NCI-H446 treated with DMSO at 0.1 percent for 48 hours (cell line): ENCODE measurements at places on chromosomes 11 and 22.

GRCh38 chr22:49953680-49954344 is 6.8 kb upstream of the PIM3 start:
- DNase-seq, result no peak

GRCh38 chr22:30430933-30431332 is 5.4 kb downstream of the MTFP1 start:
- no peak for DNase-seq

GRCh38 chr11:12483604-12484003 is 106.2 kb downstream of the PARVA start:
- no peak for DNase-seq

- DNase-seq, result no peak
These were observed 8.6 kb upstream of the THY1 start for GRCh38 chr11:119431523-119431922.

DNA sequence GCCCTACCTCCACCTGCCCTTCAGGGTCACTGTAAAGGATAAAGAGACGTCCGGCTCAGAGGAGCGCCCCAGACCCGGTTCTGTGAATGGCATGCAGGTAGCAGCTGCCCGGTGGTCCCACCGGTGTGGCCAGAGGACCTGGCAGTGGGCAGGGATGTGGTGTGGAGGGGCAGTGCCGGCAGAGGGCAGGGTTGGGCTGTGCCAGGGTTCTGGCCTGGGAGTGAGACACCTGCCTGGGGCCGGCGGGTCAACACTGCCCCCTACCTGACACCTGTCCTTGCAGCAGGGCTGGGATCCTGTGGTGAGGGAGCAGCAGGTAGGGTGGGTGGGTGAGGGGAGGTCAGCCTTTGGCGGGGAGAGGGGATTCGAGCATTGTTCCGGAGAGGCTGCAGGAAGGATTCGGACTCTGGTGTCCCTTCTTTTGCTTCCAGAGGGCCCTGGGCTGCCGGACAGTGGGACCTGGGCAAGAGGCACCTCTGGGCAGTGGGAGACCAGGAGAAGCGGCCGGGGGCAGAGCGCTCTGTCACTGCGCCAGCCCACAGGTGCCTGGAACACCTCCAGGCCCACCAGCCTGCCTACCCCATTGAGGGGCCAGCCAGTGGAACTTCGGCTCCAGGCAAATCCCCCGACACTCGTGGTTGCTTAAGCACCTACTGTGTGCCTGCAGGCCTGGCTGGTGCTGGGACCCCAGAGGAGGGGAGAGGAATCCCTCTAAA is 1.6 kb upstream of the PHLDA2 start:
- DNase-seq, result no peak

DNA sequence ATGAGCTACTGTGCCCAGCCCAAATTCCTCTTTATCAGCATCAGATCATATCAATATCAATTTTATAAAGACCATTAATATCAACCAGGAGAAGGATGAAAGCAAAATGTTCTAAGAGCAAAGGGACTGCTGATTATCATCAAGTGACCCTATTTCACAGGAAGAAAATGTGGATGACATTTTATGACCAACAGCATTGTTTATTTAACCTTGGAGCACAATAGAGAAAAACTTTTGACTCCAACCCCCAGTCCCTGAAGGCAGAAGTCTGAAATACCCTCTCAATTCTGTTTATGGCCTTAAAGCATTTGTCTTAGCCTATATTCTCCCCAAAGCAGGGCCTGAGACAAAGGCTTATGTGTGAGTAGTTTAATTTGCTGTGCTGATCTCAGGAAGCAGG is 11.3 kb upstream of the ALG8 start:
- DNase-seq, result no peak

DNA sequence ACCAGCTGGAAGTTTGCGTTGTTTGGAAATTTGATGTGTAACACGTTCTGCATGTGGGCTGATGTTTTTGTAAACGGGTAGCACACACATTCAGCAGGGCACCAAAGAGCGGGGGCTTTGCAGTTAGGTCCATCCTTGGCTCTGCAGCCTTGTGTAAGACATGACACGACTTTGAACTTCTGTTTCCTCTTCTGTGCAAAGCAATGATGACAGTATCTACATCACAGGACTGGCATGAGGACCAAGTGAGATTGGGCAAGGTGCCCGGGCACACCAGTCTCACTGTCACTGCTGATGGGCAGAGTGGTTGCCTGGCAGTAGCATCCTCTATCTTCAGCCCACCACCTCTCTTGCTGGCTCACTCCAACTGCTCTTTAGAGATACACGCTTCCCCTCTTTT is 3.3 kb downstream of the TCN2 start:
- DNase-seq, result no peak

GRCh38 chr11:57513911-57514537 is 1.5 kb downstream of the SLC43A1 start:
- no peak for DNase-seq

GRCh38 chr11:27838674-27839073 is 138.4 kb upstream of the BDNF start:
- DNase-seq, result no peak

DNA sequence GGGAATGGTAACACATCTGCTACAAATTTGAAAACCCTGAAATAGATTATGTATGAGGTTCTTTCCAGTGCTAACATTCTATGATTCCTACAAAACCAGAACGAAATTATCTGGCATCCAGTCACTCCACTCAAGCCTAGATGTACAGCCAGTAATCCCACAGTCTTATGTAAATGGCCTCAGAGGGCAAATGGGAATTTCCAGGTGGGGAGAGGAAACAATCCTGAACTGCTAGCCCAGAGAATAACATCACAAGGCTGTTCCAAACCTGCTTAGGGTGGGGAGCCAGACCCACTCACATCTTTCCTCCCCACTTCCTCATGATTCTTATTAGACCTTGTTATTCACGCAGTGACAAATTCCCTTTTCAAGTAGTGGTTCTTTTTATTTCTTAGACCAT is 3.5 kb downstream of the FIBIN start:
- no peak for DNase-seq

GRCh38 chr11:62851807-62852522 is 12.6 kb upstream of the WDR74 start:
- no peak for DNase-seq

GRCh38 chr22:31917227-31917921 is 27.0 kb upstream of the YWHAH start:
- no peak for DNase-seq

DNA sequence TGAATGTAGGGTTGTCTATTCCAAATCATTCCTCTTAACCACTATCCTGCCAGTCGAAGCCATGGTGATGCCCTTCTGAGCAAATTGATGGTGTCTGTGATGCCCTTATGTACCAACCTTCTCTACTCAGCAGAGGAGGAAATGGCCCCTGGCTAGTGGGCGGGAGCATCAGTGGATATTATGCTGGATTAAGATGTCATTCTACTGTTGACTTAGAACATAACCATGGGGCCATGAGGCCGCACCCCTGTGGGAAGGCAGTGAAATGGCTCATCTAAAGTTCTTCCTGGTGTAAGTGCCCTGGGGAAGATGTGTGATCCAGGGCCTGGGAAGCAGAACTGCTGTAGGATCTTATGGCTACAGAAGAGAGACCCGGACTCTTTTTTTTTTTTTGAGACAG is 20.7 kb upstream of the P2RY2 start:
- DNase-seq, result no peak

DNA sequence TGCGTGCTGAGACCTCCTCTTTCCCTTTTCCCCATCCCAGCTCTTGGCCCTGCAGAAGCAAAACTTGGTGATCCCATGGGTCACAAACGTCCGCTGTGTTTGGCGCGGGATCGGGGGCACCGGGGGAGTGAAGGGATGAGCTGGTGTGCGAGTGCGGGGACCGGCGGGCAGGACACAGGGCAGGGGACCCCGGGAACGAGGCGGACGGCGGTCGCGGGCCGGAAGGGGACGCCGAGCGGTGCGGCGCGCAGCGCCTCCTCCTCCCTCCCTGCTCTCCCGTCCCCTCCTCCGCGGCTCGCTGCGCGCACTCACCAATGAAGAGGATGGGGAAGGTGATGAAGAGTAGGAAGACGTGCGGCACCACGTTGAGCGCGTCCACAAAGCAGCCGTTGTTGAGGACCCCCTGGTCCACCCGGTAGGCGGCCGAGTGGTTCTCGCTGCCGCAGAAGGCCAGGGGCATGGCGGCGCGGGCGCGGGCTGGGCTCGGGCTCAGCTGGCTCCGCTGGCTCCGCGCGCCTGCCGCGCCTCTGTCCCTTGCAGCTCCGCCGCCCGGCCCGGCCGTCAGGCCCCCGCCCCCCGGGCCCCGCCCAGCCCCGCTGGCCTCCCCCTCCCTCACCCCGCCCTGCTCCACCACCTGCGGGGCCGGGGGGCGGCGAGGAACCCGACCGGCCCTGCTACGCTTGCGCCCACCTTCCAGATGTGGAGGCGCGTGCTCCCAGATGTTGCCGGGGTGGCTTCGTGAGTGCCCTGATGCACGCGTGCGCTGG is at the start of gene ABCC8:
ABCC8 (minus strand) TSS at position 529 of the 767 bp plus-strand sequence; CDS start at position 460, 69 bp downstream.
- no peak for DNase-seq

GRCh38 chr11:73342633-73343032 is 33.6 kb upstream of the RELT start:
- DNase-seq, result no peak

DNA sequence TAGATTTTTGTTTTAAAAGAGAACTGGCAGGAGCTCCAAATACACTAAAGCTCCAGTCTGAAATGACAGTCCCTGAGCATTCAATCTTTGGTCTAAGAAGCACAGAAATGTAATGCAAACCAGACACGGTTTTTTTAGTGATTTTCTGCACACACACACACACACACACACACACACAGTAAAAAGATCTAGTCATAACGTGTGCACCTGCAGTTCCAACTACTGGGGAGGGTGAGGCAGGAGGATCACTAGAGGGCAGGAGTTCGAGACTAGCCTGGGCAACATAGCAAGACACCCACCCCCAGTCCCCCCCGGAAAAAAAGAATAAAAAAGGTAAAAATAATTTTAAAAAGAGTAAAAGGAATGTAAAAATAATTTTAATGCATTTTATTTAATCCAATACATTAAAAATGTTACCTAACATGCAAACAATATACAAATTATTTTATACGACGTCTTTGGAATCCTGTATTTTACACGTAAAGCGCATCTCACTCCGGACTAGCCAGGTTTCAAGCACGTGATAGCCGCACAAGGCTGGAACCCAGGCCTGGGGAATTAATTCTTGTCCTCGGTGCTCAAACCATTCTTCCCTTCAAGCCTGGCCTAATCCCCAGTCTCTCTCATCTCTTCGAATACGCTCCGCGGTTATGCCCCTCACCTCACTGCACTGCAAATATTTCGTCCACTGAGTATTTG is 762 bp upstream of the TBC1D22A start:
- no peak for DNase-seq

DNA sequence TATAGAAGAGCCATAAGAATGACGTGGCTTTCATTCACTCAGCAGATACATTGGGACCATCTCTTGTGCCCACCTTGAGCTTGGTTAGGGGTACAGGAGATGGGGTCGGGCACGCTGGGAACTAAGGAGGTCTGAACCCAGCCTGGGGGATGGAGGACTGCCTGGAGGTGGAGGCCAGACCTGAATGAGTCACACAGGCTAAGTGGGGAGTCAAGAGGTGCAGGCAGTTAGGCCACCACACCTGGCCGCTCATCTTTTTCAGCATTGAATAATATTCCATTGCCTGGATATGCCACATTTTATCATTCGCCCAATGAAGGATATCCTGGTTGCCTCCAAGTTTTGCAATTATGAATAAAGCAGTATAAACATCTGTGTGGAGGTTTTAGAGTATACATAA is 3.8 kb upstream of the PPIL2 start:
- DNase-seq, result no peak
